ENCODE measurements at places on chromosomes 5 and 9.

GRCh38 chr5:174825587-174825986 lies 101.2 kb downstream of the MSX2 start:
- DNase-seq, result no peak

DNA sequence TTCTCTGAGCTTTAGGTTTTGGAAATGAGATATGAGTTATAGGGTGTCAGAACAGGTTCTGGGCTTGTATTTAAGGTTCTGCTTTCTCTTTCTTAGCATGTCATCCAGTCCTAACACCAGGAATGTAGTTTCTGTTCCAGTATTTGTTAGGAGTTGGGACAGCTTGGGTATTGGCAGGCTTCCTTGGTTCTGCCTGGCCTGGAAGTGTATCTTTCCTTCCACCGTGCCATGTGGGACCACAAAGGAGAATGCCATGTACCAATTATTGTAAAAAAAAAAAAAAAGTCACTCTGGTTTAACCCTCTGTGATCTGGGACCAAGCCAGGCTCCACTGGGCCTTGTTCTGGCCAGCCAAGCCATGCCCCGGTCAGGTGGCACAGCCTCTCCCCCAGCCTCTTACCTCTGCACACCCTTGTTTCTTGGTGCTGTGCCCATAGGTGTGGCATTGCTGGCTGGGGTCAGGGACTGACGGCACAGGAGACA lies 47.8 kb downstream of the ARHGAP26 start:
- no peak for DNase-seq

- no peak for DNase-seq
Observed at GRCh38 chr5:142439207-142439860, 114.5 kb upstream of the SPRY4 start.

GRCh38 chr5:167759057-167759821 lies 532.2 kb upstream of the WWC1 start:
- DNase-seq, result no peak

GRCh38 chr5:82259172-82259800 lies 18.9 kb downstream of the RPS23 start:
- DNase-seq, result no peak

GRCh38 chr9:87657893-87658292 lies 68.0 kb upstream of the CTSL start:
- DNase-seq, result no peak

DNA sequence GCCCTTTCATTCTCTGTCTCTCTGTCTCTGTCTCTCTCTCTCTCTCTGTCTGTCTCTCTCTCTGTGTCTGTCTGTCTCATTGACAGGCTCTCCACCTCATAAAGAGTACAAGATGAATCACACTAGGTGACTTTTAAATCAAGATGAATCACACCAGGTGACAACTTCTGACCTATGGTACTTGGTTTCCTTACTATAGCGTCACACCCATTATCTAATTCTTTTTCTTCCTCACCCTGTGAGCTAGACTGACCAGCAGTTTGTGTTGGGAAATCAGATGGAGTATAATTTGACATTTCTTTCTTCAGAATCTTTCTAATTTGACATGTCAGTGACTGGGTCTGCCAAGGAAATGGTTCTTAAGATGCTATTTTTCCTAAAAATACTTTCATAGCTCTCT lies 232.9 kb downstream of the ARRDC3 start:
- DNase-seq, result no peak
